ENCODE measurements at places on chromosomes 7 and 10. TPM values are rescaled to one million over a fixed set of nuclear protein-coding genes. Genes with fewer than 3 reads are reported as not detected.

Gene CYP2C9
- 3.0 TPM for polyA plus RNA-seq

DNA sequence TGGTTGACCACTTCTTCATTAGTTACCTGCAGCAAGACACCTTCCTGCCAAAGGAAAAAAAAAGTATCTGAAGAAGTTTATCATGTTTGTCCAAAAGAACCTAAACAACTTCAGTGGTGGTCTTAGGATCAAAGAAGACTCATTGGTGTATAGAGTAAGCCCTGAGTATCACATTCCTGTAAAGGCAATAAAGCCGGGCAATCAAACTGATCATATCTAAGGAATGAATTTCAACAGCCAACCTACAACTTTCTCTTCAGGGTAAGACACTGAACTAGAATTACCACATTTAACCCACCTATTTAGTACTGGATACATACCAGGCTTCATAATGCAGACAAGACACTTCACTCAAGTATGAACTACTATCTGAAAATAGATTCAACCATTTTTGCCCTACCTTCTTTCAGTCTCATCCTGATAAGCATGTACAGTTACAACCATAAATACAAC, 10.1 kb downstream of the HNRNPA2B1 start:
- no peak for DNase-seq

- DNase-seq = no peak
Measured at GRCh38 chr10:11687357-11687771, 54.8 kb upstream of the ECHDC3 start.

Gene LEP
- 0.17 TPM for polyA plus RNA-seq

GRCh38 chr10:2014541-2014940, 277.2 kb upstream of the ADARB2 start:
- DNase-seq = no peak

- no peak for DNase-seq
Measured at GRCh38 chr10:87546210-87546609, 41.5 kb downstream of the MINPP1 start.

Gene ASIC3
- polyA plus RNA-seq = 1.4 TPM

- DNase-seq = no peak
Measured at GRCh38 chr7:44398511-44398911, 73.1 kb upstream of the CAMK2B start.

- DNase-seq = no peak
Measured at GRCh38 chr7:131522325-131522930, 34.0 kb downstream of the PODXL start.

- no peak for DNase-seq
Measured at GRCh38 chr10:75470901-75471300, 39.5 kb downstream of the LRMDA start.

Gene HMX2
- polyA plus RNA-seq = 1.4 TPM

DNA sequence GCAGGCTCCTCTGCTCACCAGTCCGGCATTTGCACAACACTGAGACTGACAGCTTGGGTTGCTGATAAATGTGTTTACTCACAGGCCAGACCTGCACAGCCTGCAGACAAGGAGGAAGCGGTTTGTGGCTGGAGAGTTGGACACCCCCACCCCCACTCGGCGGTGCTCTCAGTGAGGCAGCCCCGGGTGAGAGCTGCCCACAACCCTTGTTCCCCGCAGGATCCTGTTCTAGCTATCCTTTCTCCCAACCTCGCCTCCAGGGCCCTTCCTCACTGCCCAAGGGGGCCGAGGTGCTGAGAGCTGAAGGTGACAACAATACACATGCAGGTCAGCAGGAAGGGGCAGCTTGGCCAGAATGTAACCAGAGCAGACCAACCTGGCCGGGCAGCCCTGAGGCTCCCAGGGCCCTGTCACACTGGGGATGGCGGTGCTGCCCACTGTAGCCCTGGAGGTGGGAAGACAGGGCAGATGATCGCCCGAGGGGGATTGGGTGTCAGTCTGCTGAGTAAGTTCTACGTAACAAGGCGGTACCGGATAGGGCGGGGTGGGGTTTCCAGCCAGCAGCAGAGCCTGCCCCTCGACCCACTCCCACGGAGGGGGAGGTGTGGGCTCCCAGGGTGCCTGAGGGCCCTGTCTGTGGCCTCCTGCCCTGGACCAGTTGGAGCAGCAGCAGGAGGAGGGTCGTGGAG, 2.1 kb upstream of the ADAM8 start:
- DNase-seq = no peak

GRCh38 chr10:86703176-86703575, 34.9 kb downstream of the LDB3 start:
- no peak for DNase-seq

Gene CYP3A5
- 2.1 TPM for polyA plus RNA-seq

DNA sequence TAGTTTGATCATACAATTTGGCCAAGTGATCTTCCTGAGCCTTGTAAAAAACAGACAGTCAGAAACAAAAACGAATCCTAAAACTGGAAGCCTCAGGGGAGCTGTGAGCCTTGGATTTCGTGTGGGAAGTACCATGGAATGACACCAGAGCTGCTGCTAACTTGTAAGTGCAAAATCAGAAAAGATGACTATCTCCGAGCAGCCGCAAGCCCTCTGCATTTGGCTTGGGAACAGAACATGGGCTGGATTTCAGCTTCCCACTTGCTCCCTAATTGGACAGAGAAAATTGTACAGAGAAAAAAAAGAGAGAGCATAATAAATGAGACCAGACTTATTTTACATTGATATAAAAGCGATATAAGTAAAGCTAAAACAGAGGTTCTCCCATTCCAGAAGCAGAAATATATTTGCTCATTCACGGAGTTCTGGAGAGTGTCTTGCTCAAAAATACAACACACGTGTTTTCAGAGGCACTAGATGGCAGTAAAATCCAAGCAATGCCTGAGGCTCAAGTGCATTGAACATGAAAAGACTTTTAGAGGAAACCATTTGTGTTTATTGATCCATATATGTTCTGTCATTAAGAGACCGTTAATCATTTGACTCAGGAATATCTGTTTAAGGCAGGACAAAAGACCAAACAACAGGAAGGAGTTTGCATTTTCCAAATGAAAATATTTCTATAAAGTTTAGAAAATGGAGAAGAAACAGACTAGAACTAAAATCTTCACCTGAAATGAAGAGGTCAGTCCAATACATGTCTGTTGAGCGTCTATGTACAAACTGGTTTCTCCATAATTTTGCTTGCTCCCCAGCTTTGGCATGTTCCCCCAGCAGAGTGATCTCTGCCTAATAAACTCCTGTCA, 78.3 kb upstream of the SLC26A5 start:
- DNase-seq = peak; percentile 3

DNA sequence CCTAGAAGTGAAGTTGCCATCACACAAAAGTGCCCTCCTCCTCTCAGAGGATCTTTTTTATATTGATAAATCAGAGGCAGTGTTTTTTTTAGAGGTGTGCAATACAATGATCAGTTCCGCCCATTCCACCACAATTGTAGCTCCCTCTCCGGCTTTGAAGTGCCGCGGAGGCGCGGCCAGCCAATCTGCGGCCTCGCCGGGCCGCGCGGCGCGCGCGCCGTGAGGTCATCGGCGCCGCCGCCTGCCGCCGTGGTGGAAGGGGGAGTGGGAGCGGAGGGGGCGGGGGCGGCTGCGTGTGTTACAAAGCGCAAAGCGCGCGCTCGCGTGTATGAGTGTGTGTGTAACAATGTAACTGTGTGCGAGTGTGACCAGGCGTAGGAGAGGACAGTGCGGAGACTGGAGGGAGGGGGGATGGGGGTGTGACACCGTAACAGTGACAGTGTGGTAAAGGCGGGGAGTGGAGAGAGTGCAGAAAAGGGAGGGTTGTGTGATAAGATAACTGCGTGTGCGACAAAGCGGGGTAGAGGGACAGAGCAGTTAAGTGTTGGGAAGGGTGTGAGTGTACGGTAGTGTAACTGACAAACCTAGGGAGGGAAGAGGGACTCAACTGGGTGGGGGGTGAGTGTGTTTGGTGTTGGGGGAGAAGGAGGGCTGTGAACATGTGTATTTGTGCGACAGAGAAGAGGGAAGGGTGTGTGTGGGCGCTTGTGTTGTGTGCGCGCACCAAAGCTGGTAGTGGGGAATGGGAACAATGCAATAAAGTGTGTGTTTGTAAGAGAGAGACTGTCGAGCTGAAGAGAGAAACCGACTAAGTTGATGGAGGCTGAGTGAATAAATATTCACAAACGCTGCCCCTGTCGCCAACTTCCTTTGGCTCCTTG, at the start of gene SP8:
TSS of gene SP8 (minus strand) at position 108 of the 881 bp plus-strand sequence. CDS start at position 20, 88 bp downstream.
- DNase-seq = no peak

Gene ASB4
- polyA plus RNA-seq = 0.22 TPM

Gene CLDN3
- polyA plus RNA-seq = 41.7 TPM

Gene NME8
- not detected for polyA plus RNA-seq

DNA sequence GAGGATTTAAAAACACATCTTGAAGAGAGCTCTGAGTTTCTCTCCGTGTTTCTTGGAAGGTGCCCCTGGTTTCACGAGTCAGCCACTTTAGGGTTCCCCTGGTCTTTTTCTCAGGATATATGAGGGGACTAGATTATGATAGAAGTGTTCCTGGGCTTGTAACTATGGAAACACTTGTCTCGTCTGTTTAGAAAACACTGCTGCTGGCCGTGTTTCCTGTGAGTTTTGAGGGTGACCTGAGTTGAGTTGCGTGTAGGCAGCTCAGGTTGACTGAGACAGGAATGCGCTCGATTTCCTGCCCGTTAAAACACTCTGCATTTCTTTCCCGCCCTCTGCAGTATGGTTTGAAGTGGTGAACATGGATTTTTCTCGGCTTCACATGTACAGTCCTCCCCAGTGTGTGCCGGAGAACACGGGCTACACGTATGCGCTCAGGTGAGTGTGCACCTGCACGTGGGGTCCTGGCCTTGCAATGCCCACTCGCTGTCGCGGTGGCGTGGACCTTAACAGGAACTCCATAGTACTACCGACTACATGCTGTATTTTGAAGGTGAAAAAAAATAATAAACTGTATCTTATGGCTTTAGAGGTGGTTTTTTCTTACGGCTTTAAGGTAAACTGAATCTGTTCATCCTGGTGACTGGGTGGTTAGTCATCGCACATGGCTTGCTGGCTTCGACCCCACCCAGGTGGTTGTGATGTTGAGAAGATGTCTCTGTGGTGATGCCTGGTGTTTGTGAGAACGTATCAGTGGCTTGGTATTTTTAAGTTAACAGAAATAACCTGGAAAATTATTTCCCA, at the start of gene SUN1:
TSS of gene SUN1 (plus strand) at position 310 of the 801 bp plus-strand sequence. CDS start at position 359, 49 bp downstream.
- no peak for DNase-seq

DNA sequence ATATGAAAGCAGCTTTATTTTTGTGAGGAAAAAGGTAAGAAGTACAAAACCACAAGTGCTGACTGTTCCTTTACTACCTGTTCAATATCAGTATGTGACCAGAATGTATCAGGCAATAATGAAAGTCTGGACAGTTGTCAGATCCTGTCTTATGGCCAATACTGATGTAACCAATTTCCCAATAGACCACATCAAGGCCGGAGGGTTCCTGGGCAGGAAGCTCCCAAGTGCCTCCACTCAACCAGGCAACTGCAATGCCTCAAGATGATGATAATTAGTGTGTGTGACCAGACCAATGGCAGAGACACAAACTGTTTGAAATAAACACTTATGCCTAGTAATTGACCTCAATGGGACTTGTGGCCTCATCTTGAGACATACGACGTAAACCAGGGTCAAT, 149.4 kb upstream of the ASAH2 start:
- no peak for DNase-seq

- no peak for DNase-seq
Measured at GRCh38 chr7:22664988-22665798, 61.8 kb upstream of the IL6 start.

- DNase-seq = no peak
Measured at GRCh38 chr10:123009105-123009820, 457 bp downstream of the ACADSB start.

DNA sequence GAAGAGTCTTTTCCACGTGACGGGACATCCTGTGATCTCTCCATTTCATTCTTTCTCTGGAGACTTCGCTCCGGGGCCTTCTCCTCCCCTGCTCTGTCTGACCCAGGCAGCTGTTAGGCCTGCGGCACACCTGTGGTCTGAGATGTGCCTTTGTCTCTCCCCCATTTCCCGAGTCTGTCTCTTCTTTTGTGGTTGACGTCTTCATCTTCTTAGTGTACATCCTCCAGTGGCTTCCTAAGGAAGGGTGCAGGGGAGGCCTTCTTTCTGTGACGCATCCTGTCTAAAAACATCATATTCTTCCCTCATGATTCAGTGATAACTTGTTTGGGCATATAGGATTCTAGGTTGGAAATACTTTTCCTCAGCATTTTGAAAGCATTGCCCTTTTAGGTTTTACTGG, 17.2 kb upstream of the ATP6V0E2 start:
- DNase-seq = no peak

Gene SPDYE5
- polyA plus RNA-seq = 8.4 TPM

Gene ARHGAP21
- polyA plus RNA-seq = 71.1 TPM

Gene AMZ1
- 0.59 TPM for polyA plus RNA-seq

DNA sequence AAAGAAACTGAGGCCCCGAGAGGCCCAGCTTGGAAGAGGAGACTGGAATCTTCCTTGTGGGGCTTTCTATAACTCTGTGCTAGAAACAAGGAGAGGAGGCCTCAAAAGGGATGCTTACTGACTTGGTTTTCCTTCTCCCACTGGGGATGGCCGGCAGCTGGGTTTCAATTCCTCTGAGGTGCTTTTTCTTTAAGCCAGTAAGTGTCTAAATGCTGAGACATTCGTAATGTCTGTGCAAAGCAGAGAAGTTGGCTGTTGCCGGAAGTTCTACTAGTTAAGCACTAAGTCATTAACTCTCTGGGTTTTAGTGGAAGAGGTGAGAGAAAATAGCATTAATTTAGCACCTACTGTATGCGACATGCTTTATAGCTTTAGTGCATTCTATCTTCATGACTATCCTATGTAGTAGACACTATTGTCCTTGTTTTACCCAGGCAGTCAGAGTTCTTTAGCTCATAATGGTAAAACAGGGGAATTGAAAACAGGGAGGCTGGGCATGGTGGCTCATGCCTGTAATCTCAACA, 135.2 kb downstream of the RGS10 start:
- no peak for DNase-seq

DNA sequence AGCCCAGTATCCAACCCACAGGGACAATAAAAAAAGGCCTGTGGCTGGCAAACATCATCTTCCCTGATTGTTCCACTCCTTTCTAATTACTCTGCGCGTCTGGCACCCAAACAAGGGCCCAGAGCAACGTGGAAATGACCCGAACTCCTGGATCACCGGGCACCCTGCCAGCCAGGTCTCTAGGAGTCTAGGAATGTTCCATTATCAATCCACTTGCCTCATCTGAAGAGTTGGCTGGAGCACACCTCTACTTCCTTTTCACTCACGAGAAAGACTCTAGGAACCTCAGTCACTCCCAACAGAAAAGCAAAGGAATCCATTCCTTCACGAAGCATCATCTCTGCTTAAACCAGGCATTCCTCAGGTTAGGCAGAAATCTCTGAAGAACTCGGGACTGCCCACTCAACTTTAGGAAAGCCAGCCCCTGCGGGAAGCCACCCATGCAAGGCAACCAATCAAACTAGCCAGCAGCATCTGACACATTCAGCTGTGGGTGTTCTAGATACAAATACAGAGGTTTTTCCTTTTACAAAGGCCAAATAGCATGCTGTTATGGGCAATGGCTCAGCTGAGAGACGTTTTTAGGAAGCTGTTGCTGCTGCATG, 37.7 kb downstream of the ATXN7L1 start:
- DNase-seq = no peak

Gene FOXI2
- polyA plus RNA-seq = 1.3 TPM

Gene ERCC6
- polyA plus RNA-seq = 18.7 TPM

DNA sequence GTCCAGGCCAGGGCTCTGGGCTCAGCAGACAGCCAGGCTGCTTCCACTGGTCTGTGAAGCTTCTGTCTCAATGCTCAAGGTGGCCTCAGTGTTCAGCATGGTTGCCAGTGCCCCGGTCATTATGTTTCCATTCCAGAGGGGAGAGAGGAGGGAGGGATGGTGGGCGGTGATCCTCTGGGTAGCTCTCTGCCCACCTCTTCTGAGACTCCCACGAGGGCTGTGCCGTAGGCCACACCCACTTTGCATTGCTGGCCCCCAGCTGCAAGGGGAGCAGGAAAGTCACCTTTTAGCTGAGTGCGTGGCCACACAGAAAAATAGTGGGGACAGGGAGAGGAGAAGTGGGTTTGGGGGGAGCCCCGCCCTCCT, 42.5 kb downstream of the FOXK1 start:
- DNase-seq = no peak
